ENCODE measurements at places on chromosomes 1 and 21. TPM values are rescaled to one million over a fixed set of nuclear protein-coding genes. Genes with fewer than 3 reads are reported as not detected.

- DNase-seq, result no peak
Measured at GRCh38 chr1:226309398-226310244, 657 bp upstream of the LIN9 start.

DNA sequence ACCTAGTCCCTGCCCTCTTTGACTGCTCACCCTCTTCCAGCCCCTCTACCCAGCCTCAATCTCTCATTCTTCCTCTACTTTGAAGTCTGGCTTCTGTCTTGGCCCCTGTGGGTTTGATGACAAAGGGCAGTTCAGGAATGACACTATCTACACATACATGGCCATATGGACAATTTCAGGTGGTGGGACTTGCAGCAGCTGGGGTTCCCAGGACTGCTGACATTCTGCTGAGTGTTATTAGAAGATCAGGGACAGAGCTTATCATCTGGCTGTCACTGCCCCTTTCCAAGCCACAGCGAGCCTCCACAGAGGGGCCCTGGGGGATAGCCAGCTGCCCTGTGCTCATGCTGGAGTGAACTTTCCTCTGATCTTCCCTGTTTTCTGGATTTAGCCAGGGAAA lies 97.4 kb upstream of the IPO9 start:
- DNase-seq, result no peak

DNA sequence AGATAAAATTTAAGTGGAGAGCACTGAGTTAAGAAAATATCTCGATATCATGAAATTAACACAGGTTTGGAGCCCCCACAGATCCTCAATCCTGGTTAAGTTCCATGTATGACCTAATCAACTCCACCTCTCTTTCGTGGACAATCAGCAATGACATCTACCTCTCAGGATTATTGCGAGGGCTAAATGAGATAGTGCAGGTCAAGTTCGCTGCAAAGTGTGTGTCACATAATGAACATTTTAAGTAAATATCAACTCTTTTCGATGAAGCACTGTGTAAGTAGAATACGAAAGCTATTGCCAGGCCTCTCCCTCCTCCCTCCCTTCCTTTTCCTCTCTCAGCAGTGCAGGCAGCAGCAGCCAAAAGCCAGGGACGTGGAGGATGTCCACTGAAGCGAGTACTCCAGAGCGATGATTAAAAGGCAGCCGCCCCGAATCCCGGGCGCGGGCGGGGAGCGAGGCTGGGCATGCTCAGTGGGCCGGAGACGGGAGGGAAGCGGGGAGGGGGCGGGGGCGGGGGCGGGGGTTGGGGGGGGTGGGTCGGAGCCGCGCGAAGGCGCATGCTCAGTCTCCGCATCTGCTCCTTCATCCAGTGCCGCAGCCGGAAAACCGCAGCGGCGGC lies at the start of gene CAMSAP2:
Gene CAMSAP2, plus strand, starts transcription at position 567 of the 622 bp plus-strand sequence. CDS start 935 bp downstream, outside the sequence.
- peak; percentile 94 for DNase-seq

DNA sequence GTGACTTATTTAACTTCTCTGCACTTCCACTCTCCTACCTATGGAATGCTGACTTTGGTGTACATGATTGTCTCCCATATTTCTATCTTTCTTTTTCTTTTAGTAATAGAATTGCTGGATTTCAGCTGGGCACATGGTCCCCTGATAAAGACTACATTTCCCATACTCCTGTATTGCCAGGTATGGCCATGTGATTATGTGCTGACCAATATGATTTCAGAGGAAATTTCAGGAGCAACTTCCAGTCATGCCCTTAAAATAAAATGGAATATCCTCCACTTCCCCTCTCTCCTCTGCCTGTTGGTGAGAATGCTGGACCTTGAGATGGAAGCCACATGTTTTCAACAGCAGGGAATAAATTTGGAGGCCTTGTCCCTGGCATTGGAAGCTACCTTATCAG lies 130.7 kb upstream of the IGSF21 start:
- no peak for DNase-seq

DNA sequence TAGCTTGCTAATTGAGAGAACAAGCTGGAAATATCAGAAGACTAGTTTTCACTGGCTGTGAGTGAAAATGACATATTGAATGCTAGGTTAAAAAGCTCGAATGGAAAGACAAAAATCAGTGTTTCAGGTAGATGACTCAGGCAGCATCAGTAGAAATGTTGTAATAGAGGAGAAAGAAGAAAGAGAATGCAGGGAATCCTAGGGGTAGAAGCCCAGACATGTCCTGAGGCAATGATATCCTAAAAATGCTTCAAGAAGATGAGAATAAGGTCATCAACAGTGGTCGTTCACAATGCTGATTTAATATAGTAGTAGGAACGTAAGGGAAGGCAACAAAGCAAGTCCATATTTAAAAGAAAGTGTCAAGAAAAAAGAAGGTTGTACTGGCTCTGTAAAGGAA lies 96.7 kb upstream of the HP1BP3 start:
- no peak for DNase-seq

DNA sequence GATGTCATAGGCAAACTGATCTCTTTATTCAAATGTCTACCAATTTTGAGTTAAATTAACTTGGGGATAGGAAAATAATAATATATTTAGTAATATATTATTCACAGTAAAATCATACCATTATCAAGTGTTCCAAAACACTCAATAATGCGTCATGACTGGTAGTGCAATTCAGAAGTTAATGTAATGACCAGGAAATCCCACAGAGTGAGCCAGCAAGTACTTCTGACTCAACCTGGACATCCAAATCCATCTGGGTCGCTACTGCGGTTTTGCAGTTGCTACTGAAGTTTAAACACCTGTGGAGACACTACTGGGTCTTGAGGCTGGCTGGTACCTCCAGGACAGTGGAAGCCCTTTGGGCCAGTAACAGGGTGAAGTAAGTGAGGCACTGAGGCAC lies 44.8 kb downstream of the DPYD start:
- DNase-seq, result no peak

GRCh38 chr1:48756683-48757316 lies 19.9 kb downstream of the BEND5 start:
- DNase-seq, result no peak

GRCh38 chr1:116853680-116854402 lies 55.9 kb upstream of the PTGFRN start:
- no peak for DNase-seq

- DNase-seq, result no peak
Measured at GRCh38 chr1:147551036-147551435, 9.7 kb downstream of the BCL9 start.

GRCh38 chr1:171949316-171949715 lies 108.0 kb downstream of the DNM3 start:
- DNase-seq, result no peak

DNA sequence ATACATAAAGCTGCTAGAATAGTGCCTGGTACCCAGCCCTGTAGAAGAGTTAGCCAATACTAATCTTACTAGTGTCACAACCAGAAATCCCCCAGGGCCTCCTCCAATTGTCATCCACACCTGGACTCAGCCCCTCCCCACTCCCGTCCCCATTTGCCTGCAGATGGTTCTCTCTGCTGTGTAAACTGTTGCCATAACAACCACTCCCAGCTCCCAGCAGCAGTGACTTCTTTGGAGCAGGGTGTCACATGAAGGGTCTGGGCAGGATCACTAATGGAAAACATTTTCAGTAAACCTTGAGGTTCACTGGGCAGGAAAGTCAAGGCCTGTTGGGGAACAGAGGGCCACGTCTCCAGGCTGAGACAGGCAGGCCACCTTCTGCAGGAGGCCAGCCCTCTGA lies 126.0 kb upstream of the IPO9 start:
- DNase-seq, result no peak

GRCh38 chr21:33236766-33237165 lies 7.0 kb downstream of the IFNAR2 start:
- DNase-seq, result no peak

- DNase-seq, result no peak
Measured at GRCh38 chr1:202711949-202712635, 1.8 kb upstream of the SYT2 start.

- no peak for DNase-seq
Measured at GRCh38 chr1:55378582-55378981, 163.4 kb upstream of the USP24 start.

- DNase-seq, result no peak
Measured at GRCh38 chr1:156025876-156026275, 5.1 kb upstream of the SSR2 start.

DNA sequence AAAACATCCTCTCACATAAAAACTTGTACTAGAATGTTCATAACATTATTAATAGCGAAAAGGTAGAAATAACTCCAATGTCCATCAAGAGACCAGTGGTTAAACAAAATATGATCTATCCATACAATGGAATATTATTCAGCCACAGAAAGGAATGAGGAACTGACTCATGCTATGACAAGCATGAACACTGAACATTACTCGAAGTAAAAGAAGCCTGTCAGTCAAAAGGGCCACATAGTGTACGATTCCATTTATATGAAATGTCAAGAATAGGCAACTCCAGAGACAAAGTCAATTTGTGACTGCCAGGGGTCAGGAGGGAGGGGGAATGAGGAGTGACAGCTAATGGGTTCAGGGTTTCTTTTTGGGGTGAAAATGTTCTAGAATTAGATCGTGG lies 2.3 kb downstream of the VPS26C start:
- DNase-seq, result no peak

GRCh38 chr21:31586118-31586517 lies 73.4 kb upstream of the SOD1 start:
- DNase-seq, result no peak

- no peak for DNase-seq
Measured at GRCh38 chr1:100413035-100413434, 60.7 kb downstream of the CDC14A start.

- DNase-seq, result no peak
Measured at GRCh38 chr1:247352175-247352574, 20.5 kb upstream of the ZNF496 start.

- DNase-seq, result no peak
Measured at GRCh38 chr1:222936042-222936441, 121.2 kb downstream of the DISP1 start.

- DNase-seq, result no peak
Measured at GRCh38 chr1:215380566-215380965, 186.5 kb upstream of the KCTD3 start.

TMEM183A gene
- 29.9 TPM for polyA plus RNA-seq

TMEM269 gene
- 0.05 TPM for polyA plus RNA-seq

C8A gene
- not detected for polyA plus RNA-seq
